Stimulated activated CD4-positive, alpha-beta T cell treated with anti-CD3 and anti-CD28 coated beads, TNF-alpha, amount 100 ng/mL, for 4 hours (primary cell): ENCODE measurements at places on chromosomes 12 and 14.

- DNase-seq = no peak
Observed at GRCh38 chr14:53341324-53341723, 188.2 kb upstream of the DDHD1 start.

DNA sequence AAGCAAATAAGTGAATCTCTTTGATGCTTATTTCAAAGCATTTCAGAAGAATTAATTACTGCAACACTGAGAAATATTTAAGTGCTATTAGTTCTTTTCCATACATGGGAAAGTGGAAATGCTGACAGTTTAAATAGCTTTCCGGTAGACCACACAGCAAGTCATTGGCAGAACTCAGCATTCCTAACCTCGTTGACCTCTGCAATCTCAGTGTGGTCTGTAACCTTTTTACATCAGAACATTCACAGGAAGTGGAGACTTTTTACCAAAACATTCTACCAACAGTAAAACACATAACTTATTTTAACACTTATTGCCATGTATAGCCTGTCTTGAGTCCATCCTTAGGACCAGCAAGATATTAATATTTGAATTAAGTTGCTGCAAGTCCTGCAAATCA, 249.5 kb upstream of the DCN start:
- DNase-seq = no peak

DNA sequence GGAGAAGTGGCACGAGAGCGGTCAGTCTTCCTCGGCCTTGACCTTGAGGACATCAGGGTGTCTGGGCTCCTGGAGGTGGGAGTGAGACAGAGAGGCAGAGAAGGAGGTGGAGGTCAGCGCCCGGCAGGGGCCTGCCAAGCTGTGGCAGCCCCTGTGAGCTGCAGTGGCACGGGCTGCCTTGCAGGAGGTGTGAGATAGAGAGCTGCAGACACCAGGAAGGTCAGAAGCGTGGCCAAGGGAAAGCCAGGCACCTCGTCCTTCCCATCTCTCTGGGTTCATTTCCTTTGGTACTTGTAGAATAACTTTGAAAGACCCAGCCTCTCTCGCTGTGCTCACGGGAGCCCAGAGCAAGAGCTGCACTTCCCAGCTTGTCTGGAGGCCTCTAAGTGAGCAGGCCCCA, 98.1 kb downstream of the TSPAN9 start:
- no peak for DNase-seq

- no peak for DNase-seq
Observed at GRCh38 chr12:63875703-63876102, 31.2 kb downstream of the SRGAP1 start.
